ENCODE measurements at places on chromosomes 16 and 17. TPM values are rescaled to one million over a fixed set of nuclear protein-coding genes. Genes with fewer than 3 reads are reported as not detected.
A peak's percentile ranks its signal among the peaks of the same experiment; 100 is the strongest.

Gene KRT13
- polyA plus RNA-seq: not detected

Gene DNAAF1
- 1.5 TPM for polyA plus RNA-seq

Gene ABCA10
- not detected for polyA plus RNA-seq

Gene GRB7
- not detected for polyA plus RNA-seq

Gene FBXW10
- polyA plus RNA-seq: not detected

Gene OTOA
- polyA plus RNA-seq: not detected

Gene NHLRC4
- 1.6 TPM for polyA plus RNA-seq

Gene NDE1
- 55.9 TPM for polyA plus RNA-seq

Gene CSNK2A2
- 11.1 TPM for polyA plus RNA-seq

Gene PRSS53
- 0.59 TPM for polyA plus RNA-seq

Gene MYH11
- polyA plus RNA-seq: 1.1 TPM

Gene OTOP2
- not detected for polyA plus RNA-seq

Gene KRTAP2-3
- not detected for polyA plus RNA-seq

Gene OR1F1
- polyA plus RNA-seq: not detected

GRCh38 chr16:12767897-12768296 is 35.8 kb downstream of the CPPED1 start:
- DNase-seq: no peak

DNA sequence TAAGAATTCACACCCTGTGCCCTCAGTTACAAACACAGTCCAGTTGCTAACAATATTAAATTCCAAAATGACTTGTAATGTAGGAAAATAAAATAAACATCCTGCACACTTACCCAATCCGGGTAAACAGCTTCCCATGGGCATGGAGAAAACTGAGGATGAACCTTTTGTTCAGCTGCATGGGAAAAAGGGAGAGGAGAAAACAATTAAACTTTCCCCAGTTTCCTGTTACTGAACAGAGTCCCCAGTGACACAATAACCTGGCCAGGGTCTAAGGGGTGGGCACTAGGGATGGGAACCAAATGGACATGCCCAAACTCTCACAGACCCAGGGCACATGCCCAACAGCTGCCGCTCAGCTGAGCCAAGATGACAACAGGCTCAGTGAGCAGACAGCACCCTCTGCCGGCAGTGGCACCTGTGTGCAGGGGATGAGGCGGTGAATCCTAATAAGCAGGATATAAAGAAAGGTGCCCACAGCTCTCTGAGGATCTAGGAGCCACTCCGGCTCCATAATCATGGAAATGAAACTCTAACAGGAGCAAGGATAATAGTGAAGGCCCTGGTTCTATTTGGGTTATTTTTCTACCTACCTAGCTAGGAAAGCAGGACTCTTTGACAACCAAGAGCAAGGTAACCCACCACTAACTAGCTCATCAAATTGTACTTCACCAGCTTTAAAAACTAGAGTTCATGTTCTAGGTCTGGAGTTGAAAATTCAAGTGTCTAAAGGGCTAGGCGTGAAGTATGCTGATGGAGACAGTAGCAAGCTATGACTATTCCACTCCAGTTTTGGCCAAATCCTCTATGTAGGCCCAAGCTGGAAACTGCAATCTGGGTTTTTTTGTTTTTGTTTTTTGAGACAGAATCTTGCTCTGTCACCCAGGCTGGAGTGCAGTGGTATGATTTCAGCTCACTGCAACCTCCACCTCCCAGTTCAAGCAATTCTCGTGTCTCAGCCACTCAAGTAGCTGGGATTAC is 58.8 kb downstream of the SMG6 start:
- DNase-seq: peak; percentile 76

DNA sequence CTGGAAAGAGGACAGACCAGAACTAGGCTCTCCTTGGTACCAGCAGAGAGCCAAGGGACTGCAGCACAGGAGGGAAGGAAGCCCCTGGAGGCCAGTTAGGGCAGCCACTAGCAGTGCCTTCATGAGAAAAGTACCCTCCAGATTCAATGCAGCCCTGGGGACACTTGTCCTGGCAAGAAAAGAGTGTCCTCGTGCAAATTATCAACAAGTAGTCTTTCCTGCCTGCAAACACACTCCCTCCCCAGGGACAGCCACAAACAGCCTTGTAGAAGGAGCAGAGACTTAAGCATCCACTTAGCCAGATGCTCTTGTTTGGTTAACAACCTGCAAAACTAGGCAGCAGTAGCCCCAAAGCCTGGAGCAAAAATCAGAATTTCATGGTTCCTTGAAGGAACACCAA is 24.3 kb downstream of the CENPV start:
- no peak for DNase-seq

GRCh38 chr16:86528061-86528929 is 18.0 kb downstream of the FOXF1 start:
- DNase-seq: no peak

DNA sequence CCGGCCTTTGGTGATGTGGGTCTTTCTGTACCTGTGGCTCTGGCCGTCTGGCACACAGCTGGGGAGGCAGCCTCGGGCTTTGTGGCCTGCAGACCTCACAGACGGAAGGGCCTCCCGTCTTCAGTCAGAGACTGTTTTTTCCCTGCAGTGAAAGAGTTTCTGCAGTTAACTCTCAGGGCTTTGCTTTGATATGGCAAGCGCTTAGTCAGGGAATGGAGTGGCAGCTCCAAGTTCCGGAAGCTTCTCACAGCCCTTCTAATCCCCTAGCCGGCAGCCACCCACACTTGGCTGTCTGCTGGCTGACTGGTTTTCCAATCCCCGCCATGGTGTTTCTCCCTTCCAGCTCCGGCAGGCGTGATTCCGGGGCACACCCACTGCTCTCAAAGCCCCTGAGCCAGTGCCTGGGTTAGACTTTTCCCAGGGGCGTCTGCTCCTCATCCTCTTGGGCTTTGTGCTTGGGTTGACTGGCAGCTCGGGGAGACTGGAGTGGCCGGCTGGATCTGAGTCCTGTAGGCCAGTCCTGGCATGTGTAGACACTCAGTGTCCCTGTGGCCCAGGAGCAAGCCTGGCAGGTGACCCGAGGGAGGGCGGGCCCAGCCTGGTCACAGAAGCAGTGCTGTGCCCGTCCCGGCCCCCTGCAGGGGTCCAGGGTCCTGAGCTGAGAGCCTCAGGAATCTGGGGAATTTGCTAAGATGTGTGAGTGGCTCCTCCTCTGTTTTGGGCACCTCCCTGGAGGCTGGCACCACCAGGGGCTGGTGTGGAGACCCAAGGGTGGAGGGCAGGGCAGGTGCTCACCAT is 29.9 kb downstream of the BAIAP2 start:
- DNase-seq: no peak

- DNase-seq: no peak
Observed at GRCh38 chr16:85451641-85452363, 161.3 kb upstream of the GSE1 start.

- DNase-seq: no peak
Observed at GRCh38 chr17:55284001-55284884, 19.5 kb downstream of the HLF start.

- no peak for DNase-seq
Observed at GRCh38 chr16:1206786-1207185, 18.3 kb downstream of the TPSG1 start.

DNA sequence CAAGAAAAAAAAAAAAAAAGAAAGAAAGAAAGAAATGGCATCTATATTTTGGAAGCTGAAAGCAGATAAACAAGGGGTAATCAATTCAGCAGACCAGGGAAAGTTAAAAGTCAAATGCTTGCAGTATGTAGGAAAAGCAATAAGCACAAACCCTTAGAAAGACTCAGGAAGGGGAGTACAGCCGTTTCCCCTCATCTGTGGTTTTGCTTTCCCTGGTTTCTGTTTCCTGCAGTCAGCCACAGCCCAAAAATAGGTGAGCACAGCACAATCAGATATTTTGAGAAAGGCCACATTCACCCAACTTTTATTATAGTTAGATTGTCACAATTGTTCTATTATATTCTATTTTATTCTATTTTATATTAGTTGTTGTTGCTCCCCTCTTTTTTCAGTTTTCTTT is 14.4 kb upstream of the ALOX12 start:
- DNase-seq: no peak

GRCh38 chr17:7589204-7589868 is 558 bp downstream of the SOX15 start:
- DNase-seq: peak; percentile 76

- no peak for DNase-seq
Observed at GRCh38 chr17:71521724-71522123, 599.1 kb upstream of the SOX9 start.

- no peak for DNase-seq
Observed at GRCh38 chr17:13592427-13592826, 9.3 kb downstream of the HS3ST3A1 start.

DNA sequence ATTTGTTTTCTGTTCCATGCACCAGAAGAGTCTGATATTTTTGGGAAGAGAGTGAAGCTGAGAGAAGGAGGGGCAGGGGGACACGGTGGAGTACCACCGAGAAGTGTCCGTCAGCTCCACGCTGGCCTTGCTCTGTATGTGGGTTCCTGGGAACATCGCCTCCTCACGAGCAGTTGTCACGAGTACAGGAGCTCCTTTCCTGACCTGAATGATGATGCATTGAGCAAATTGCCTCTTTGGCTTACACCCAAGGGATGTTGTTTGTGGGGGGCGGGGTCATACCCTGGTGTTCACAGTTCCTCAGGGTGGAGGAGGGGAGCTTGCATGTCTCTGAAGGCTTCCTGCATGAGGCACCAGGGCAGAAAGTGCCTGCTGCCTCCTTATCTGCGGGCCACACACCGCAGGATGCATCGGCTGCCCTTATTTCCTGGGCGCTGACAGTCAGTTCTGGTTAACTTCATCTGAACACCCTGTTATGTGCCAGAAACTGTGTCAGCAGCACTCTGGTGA is 36.2 kb downstream of the RGS9 start:
- DNase-seq: peak; percentile 66

DNA sequence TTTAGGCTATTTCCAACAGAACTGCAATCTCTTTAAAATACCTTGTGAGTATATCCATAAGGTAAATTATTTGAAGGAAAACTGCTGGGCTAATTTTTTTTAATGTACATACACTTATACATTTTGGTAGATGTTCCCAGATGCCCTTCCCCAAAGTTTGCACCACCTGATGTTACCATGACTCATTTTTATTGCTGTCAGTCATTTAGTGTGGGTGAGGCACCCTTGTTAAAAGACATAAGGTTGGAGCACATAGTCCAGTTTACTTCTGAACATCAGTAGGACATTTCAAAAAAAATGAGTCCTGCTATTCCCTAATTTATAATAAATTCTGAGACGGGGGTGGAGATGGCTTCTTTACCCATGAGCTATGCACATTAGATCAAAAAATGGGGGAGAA is 138.6 kb downstream of the RBFOX1 start:
- DNase-seq: no peak

- no peak for DNase-seq
Observed at GRCh38 chr16:2928796-2929195, 17.1 kb downstream of the FLYWCH1 start.

DNA sequence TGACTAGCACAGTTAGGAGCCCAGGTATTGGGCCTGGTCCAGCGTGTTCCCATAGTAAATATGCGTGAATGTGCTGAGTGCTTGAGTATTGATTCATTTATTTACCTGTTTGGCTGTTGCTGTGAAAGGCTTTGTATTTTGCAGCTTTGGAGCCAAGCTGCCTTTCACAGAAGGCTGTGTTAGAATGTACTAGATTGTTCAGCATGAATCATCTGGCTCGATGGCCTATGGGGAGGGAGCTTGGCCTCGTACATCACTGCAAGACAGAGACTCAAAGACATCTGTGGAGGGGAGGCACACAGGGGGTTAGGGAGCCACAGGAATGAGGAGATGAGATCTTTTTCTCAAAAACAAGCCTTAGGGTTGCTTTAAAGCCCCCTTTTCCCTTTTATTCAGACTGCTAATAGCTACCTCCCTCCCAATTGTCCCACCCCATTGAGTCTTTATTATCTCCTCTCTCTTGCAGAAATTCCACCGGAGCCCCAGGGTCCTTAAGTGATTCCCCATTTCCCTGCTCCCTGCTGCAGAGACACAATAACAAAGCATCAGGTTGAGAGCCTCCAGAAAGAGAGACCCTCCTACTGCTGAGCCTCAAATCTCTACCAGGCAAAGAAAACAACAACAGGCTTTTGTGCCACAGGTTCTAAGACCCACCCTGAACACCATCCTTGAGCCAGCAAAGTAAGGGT is 307.2 kb downstream of the ABCC12 start:
- DNase-seq: no peak

- DNase-seq: no peak
Observed at GRCh38 chr17:81837641-81838040, 2.8 kb upstream of the PPP1R27 start.

- DNase-seq: no peak
Observed at GRCh38 chr17:50763716-50764475, 3.4 kb downstream of the ANKRD40CL start.

GRCh38 chr17:78724544-78724943 is 57.5 kb downstream of the CYTH1 start:
- DNase-seq: no peak

GRCh38 chr17:32636598-32637218 is 149.9 kb downstream of the CDK5R1 start:
- no peak for DNase-seq

- DNase-seq: no peak
Observed at GRCh38 chr17:42111871-42112551, 503 bp downstream of the DHX58 start.

- peak; percentile 96 for DNase-seq
Observed at GRCh38 chr17:81238815-81239713, at the start of the genes NDUFAF8 and TEPSIN. Gene NDUFAF8 (plus strand): TSS chr17:81239318. CDS start chr17:81239364, 46 bp downstream. Gene TEPSIN (minus strand): TSS chr17:81239055. CDS start chr17:81239033, 22 bp downstream.

GRCh38 chr16:85505794-85506634 is 107.1 kb upstream of the GSE1 start:
- DNase-seq: no peak
